Activated CD4-positive, alpha-beta T cell treated with anti-CD3 and anti-CD28 coated beads, Interleukin-2, amount 50 U/mL, for 24 hours (primary cell): ENCODE measurements at places on chromosomes 13 and 19.

DNA sequence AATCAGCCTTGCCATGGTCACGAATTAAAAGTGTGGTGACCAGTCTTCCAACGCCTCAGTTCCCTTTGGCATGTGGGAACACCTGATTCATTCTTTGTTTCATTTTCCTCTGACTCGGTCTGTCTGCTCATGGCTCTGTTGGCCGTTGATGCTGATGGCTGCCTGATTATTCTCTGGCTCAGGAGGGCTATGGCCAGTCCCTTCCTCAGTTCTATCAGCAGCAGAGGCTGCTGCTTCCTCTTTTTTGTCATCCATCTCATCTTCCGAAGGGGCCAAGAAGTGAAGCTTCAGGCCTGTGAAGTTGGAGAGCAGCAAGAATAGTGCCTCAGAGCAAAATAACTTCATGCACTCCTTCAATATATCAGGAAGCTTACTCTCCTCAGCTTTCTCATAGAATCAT, 9.5 kb upstream of the MLNR start:
- no peak for DNase-seq

DNA sequence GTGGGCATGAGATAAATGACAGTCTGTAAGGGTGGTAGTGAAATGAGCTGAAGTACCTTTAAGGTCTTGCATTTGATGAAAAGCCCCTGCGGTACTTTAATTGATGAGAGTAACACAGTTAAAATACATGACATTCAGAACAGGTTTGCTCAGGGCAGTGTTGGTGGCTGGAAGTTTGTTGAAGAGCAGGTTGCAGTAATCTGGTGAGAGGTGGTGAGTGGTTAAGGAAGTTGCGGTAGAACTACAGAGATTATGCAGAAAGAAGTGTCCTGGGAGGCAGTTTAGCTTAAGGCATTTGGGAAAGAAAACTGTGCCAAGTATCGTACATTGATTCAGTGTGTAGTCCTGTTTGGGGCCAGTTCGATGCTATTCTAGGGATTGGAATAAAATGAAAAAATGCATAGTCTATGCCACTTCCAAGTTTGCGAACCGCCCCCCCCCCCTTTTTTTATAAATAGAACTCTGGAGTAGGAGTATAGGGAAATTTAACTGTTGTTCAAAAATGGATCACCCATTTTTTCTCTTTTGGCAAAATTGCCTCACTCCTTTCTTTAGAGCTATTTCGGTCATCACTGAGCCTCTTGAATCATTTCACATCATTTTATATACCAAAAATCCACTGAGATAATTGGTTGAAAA, 42.7 kb downstream of the SLAIN1 start:
- no peak for DNase-seq

DNA sequence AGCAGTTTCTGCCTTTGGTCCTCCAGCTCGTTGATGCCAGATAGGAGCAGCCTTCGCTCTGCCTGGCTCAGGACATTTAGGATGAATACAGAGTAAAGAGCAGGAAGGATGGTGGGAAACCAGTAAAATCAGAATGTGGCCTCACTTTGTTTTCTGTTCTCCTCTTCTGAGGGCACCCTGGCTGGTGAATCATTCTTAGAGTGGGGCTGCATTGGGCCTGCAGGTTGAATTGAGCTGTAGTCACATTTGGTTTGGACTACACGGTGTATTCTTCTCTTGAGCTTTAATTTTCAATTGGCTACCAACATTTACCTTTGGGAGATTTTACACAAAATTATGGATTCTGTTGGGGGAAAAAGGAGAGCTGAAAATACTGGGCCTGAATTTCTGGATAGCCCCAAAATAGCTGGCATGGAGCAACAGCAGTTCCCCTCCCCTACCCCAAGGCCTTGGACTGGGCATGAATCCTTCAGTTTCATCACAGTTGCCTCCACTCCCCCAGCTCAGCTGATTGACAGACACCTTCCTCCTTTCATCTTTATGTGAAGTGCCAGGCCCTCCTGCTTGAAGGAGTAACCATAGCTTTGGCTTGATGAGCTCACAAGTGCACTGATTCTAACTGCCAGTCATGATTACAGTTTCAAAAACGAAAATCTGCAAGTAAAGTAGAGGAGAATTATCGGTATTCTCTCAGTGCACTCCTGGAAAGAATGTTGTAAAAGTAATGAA, 24.3 kb downstream of the ERCC5 start:
- no peak for DNase-seq

DNA sequence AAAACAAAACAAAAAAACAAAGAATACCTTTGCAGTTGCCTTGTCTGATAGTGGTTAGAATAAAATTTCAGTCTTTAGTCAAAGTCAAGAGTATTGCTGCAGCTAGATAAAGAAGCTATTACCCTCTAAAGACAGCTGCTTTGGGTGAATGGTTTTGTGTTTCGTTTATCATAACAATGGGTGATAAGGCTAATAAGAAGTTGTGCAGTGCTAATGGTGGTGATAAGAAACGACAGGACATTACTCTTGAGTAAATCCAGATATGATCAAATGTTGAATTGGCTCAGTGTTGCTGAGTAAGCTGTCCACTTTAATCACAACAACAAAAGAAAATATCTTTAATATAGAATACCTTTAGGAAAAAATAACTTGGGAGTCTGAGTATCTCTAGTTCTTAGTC, 1825.3 kb downstream of the SLITRK5 start:
- DNase-seq = no peak

- no peak for DNase-seq
Measured at GRCh38 chr19:52648336-52649016, 10.3 kb upstream of the ZNF83 start.

GRCh38 chr13:38421590-38422560, 72.2 kb downstream of the UFM1 start:
- DNase-seq = no peak

GRCh38 chr13:103282571-103283450, 216.6 kb upstream of the SLC10A2 start:
- no peak for DNase-seq

- no peak for DNase-seq
Measured at GRCh38 chr13:73625562-73626339, 508.5 kb downstream of the KLF12 start.

DNA sequence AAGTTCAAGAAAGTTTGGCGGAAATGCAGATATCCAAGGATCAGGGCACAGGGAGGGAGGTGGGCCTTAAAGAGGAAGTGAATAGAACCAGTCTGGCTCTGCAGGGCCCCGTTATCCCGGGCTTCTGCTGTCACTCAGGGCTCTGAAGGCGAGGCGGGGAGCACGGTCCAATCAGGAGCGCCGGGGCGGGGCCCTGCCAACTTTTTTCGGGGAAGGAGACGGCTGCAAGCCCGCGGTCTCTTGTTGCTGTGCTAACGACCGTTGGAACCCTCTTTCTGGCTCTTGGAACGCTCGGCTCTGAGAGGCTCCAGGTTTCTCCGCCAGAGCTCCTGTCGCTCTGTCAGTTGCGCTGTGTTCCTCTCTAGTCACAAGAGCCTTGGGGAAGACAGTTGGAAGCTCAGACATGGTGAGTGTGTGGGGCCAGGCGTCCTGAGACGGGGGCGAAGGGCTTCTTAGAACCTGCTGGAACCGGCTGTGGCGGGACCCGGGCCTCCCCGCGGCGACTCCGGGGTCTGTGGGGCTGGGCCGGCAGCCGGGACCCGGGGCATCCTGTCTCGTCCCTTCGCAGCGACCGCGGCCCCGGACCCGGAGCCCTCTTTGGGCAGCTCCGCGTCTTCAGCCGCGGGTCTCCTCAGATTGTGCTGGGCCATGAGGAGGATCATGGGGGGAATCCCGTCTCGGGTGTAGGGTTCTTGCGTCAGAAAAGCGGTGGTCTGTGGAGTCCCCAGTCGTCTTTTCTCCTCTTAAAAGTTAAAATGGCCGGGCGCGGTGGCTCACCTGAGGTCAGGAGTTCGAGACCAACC, 27.7 kb downstream of the ZNF844 start:
- peak; percentile 61 for DNase-seq

DNA sequence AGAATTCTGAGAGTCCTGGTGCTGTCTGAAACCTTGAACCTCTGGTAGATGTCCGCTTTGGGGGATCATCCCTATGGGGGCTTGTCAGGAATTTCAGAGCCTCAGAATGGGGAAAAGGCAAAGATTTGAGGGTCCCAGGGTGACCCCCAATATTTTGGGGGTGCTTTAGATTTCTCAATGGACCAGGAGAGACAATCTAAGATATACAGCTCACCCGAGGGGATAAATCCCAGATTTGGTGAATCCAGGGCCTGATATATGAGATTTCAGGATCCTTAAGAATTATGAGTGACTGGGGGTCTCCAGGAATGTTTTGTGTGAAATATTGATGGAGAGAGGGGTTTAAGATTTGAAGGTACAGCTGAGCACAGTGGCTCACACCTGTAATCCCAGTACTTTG, 3.3 kb downstream of the CAPN12 start:
- no peak for DNase-seq

DNA sequence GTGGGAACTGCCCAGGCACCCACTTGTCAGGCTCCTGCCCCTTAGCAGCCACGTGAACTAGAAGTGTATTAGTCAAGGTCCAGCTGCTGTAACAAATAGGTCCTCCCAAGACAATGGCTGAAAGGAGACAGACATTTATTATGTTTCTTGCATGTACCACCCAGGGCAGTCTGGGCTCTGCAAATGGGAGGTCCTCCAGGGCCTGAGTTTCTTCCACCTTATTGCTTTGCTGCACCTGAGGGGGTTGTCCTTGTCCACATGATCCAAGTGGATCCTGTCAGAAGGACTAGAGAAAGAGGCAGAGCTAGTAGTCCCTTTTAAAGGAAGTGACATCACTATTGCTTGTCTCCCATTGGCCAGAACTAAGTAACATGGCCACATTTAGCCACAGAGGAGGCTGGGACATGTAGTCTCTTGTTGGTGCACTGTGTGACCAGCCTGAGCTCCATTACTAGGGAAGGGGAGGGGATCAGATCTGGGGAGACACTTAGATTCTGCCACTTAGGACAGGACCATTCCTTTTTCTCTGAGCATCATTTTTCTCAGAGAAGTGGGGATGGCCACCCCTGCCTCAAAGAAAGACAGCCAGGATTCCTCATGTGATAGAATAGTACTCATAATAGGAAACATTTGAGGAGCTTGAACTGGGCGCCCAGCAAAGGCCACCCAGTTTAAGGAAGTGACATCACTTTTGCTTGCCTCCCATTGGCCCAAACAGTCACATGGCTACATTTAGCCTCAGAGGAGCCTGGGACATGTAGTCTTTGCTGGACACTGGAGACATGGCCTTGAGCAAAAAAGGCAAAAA, 15.1 kb downstream of the CC2D1A start:
- DNase-seq = no peak

GRCh38 chr19:44749292-44749691, 784 bp downstream of the BCL3 start:
- no peak for DNase-seq

- DNase-seq = peak; percentile 42
Measured at GRCh38 chr13:51818781-51819511, 15.0 kb upstream of the DHRS12 start.

- DNase-seq = no peak
Measured at GRCh38 chr19:42540071-42540553, 11.8 kb upstream of the CEACAM1 start.

DNA sequence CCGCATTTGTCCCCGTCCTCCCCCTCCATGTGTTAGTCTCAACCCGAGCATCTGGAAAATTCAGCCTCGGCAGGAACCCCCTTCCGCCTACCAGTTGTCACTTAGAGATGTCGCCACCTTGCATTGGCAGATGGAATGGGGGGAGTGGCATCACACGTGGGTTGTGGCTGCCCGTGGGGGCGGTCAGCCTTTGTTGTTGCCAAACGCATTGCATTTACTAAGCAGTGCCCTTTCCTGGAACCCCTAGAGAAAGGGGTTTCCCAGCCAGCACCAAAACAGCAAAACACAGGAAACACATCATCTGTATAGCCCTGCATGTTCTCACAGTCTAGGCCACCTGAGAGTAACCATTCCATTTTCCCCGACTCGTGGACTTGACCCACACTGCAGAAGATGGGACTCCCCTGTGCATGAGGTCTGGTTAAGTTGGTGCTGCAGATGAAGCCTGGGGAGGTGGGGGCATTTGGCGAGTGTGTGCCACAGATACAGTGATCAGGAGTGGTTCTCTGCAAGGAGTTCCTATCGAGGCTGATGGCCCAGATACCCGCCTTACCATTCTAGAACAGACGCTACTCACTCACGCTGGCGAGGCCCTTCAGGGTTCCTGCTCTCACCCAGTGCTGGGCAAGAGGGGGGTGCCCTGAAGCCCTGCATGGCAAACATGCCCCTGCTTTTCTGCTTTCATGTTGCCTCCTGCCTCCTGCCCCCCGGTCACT, 38.3 kb downstream of the TMED1 start:
- DNase-seq = peak; percentile 61

DNA sequence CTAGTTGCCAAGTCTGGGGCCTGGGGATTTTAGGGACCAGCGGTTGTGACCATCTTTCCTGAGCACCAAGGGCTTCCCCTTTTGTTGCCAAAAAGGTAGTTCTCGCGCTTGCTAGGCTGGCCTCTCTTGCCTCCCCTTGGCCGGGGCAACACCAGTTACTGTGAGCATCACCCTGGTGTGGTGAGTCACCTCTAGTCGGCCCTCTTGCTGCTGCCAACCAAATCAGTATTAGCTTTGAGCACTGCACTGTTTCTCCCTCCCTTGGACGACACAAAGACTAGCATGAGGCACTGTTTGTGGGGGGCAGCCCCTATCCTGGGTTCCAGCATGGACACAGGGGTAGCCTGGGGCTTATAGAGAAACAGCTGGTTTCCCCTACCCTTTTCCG, 6.9 kb downstream of the SYDE1 start:
- DNase-seq = no peak

- DNase-seq = no peak
Measured at GRCh38 chr13:49975826-49976225, 21.0 kb upstream of the TRIM13 start.

GRCh38 chr19:7916103-7916954, 1.7 kb downstream of the TGFBR3L start:
- DNase-seq = no peak

GRCh38 chr13:50070186-50070585, 54.9 kb downstream of the KCNRG start:
- no peak for DNase-seq

DNA sequence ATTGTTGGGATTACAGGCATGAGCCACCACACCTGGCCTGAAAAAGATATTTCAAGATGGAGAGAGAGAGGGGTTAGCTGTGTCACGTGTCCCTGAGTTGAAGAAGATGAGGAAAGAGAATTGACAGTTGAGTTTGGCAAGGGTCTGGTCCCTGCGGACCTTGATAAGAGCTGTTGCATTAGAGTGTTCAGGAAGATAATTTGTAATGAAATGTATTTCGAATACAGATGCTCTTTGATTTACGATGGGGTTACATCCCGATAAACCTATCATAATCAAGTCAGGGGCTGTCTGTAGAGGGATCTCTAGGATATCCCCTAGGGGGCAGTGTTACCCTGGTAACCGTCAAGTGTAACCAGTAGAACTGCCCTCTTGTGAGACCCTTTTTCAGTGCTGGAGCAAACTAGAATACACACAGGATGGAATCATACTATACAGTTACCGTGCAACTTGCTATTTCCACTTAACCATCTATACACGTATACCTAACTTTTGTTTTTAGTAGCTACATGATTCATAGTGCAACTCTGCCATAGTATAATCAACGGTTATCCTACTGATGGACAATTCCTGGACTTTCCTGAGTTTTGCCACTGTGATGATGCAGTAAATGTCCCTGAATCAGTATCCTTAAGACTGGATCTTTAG, 1.5 kb upstream of the ELOF1 start:
- no peak for DNase-seq

- DNase-seq = peak; percentile 63
Measured at GRCh38 chr19:44689290-44690130, 9.4 kb upstream of the CEACAM16 start.
